ENCODE measurements at places on chromosomes 2 and 18.

- no peak for DNase-seq
Measured at GRCh38 chr2:118850168-118850900, 2.9 kb upstream of the EN1 start.

GRCh38 chr18:40672590-40672989 lies 1282.4 kb upstream of the PIK3C3 start:
- DNase-seq: no peak

- no peak for DNase-seq
Measured at GRCh38 chr18:5431836-5432575, 111.8 kb downstream of the EPB41L3 start.

GRCh38 chr2:236946871-236947270 lies 138.8 kb upstream of the COPS8 start:
- peak; percentile 42 for DNase-seq

DNA sequence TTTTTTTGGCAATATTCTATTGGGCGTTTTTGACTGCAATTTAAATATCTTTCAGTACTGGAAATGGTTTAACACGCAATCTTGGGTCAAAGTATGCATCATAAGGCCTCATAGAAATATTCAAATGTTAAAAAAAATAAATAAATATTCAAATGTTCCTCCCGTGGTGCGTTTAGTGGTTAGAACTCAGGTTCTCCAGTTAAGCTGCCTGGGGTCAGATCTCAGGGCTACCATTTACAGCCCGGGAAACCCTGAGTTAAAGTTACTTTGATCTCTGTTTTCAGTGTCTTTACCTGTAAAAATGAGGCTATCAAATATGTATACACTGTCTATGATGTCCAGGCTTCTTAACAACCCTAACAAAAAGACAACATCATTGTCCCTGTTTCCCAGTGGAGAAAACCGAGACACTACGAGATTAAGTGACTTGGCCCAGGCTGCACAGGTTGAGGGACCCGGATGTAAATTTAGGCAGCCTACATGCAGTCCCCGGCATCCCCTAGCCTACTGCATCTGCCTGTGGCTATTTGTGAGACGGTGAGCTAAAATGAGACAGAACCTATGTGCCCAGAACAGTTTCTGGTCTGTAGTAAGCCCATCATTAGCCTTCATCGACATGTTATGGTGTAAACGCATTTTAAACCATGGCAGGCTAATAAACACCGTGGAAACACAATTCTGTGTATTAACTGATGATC lies 1.7 kb downstream of the FHL2 start:
- peak; percentile 49 for DNase-seq

GRCh38 chr2:25276569-25277465 lies 64.9 kb downstream of the DNMT3A start:
- no peak for DNase-seq

- DNase-seq: no peak
Measured at GRCh38 chr2:229733611-229734245, 19.4 kb upstream of the DNER start.

DNA sequence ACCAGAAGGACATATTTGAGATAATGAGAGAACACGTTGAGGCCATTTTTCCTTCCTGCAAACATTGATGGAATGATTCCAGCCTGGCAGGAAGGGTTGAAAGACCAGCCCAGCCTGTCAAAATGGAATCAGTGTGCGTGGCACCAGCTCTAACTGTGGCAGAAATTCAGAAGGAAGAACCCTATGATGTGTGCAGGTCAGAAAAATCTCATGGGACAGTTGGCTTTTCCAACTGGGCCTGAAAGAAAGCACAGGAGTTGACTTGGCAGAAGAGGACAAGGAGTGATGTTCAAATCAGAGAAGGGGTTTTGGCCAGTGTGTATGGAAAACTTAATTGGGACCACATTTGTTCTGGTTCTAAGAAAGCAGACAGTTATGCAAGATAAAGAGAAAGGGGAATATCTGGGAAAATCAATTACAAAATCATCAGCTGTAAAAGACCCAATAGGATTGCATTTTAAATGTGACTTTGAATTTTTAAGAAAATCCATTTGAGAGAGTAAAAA lies 192.8 kb upstream of the PID1 start:
- DNase-seq: no peak

DNA sequence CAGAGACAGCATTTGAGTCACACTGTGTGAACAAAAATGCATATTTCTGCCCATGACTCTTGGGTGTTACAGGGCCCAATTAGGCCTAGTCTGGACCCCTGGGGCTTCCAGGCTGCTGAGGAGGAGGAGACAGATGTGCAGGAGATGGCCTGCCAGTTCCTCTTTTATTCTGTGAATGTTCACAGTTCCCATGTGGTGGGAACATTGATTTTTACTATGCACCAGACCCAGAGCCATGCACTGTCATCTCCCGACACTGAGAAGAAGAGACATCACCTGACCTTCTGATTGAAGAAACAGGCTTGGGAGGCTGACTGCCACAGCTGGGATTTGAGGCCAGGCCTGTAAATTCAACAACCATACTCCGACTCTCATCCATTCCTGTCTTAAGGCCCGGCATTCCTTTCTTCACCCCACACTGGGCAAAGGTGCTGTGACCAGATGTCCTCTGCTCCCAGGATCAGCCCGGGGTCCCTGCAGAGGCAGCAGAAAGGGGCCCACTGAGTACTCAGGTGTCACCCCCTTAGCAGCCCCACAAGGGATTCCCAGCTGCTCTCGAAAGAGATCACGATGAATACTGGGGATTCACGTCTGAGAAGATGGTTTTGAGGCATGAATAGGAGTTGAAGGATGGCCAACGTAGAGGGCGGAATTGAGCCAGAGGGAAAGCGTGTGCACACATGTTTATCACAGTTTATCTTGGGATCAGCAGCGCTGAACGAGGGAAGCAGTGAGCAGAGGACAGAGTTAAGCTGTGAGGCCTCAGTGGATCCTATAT lies 3.6 kb upstream of the TFCP2L1 start:
- DNase-seq: no peak

- no peak for DNase-seq
Measured at GRCh38 chr2:219631406-219631891, 4.0 kb downstream of the SLC4A3 start.

GRCh38 chr2:72613931-72614330 lies 211.9 kb downstream of the EXOC6B start:
- DNase-seq: no peak

DNA sequence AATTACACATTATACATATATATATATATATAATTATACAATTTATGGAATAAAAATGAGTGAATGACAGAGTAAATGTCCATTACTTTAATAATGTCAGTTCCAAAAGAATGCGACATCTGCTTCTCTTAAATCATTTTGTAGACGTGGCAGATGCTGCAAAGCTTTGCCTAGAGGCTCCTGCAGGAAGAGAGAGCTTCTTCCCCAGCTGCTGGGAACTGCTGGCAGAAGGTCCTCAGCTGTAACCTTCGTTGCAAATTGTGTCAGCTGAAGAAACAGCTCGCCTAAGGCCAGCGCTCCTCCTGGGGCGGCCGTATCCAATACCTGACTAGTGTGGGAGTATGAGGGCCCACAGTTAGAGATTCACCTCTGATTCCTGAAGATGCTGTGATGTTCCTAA lies 9.6 kb upstream of the THNSL2 start:
- no peak for DNase-seq

DNA sequence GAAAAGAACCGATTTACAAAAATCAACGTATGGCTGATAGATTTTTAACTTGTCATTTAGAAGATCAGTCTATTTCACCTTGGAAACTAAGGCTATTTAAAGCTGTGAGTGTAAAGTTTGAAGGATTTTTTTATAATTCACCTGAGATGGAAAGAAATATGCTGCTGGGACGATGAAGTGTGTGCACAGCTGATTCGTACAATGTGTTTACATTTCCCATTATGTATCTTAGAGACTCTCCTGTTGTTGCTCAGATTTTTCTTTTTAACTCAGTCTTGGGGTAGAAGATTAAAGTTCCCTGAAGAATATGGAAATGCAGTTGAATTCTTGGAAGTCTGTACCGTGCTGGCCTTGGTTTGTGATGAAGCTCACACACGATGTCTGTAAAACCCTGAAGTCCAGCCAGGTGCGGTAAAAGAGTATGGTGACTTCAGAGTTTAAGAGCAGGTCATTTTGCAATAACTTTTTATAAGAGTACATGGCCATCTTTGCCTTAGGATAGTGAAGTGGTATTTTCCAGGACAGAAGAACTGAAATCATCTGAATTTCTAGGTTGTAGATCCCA lies 250.1 kb downstream of the PRKCE start:
- no peak for DNase-seq

Data from fibroblast of pulmonary artery (primary cell).